ENCODE measurements at places on chromosomes 16 and 17.

DNA sequence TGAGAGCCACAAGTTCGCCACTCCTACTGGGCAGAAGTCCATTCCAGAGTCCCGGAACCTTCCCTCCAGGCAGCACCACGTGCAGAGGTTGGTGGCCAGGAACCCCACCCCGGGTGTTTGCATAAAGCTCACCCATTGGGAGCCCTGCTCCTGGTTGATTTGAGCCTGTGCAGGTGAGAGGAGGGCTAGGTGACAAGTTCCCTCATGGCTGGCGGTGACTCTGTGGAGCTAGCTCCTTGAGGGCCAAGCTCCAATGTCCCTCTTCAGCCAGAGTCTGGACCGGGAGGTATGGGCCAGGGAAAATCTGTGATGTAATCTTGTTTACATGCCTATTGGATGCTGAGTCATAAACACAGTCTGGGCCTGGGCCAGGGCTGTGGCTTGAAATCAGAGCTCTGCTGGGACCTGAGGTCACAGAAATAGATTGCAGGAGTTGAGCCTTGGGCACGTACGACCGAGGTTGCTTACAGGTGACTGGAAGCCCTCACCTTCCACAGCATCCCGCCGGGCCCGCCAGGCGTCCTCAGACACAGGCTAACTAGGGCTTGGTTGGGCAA lies 118.9 kb downstream of the AATF start:
- DNase-seq: peak; percentile 78

DNA sequence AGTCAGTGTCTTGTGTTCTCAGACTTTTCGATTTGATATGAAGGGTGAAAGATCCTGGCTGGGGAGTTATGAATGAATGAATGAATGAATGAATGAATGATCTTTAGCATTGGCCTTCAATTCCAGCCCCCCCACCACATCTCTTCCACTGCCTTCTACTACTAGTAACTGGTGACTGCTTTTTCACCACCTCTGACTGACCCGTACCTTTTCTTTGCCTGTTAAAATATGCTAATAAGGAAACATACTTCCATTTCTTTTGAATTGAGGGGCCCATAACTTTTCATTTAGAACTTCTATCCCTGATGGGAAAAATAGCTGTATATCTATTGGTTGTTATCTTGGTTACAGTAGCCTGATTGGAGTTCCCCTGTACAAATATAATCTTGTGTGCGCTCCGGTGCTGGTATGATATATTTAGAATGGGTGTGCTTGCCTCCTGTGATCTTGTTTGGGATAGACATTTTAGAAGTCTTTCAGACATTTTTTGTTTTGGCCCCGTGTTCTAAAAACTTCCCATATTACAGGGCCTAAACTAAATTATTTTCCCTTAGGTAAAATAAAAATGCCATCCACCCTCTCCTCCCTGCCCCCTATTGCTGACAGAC lies 3.4 kb downstream of the LYRM1 start:
- no peak for DNase-seq

DNA sequence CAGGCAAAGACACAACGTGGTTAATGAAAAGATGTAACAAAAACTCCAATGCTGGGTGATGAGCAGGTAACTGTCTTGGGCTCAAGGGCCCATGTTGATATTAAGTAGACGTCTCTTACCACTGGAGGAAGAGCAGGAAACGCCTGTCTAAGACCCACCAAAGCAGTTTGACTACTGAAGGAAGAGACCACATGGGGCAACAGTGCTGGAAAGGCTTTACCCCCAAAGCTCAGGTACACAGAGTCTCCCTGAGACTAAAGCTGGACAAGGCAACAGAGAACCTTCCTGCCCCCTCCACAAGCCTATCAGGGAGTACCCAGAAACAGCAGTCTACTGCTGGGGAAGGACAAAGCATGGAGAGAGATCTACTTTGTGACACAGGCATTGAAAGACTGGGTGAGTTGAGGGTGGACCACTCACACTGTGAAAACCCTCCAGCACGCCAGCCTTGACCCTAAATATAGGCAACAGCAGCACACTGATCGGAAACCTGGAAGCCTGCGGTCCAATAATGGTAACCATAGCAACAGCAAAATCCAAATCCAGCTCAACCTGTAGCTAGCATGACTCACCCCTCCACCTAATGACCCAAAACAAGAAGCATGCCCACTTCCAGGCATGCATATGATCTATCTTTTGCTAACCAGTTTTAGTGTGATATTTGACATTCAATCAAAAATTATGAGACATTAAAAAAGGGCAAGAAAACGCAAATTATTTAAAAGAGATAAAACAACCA lies 270.5 kb upstream of the SDK2 start:
- DNase-seq: no peak

DNA sequence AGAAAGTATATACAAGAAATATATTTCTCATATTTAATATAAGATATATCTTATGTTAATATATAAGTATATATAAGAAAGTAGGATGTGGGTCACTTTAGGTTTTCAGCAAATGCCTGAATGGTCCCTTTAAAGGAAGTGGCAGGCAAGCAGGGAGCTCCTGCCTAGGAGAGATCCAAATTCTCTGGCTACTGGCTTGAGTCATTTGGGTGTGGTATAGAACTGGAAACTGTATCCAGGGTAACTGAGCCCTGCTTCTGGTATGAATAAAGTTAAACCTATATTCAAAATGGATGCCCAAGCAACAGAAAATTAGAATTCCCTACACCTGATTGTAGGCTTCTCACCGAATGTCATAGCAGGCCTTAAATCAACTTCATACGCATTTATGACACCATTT lies 144.4 kb downstream of the ZNF18 start:
- DNase-seq: no peak

DNA sequence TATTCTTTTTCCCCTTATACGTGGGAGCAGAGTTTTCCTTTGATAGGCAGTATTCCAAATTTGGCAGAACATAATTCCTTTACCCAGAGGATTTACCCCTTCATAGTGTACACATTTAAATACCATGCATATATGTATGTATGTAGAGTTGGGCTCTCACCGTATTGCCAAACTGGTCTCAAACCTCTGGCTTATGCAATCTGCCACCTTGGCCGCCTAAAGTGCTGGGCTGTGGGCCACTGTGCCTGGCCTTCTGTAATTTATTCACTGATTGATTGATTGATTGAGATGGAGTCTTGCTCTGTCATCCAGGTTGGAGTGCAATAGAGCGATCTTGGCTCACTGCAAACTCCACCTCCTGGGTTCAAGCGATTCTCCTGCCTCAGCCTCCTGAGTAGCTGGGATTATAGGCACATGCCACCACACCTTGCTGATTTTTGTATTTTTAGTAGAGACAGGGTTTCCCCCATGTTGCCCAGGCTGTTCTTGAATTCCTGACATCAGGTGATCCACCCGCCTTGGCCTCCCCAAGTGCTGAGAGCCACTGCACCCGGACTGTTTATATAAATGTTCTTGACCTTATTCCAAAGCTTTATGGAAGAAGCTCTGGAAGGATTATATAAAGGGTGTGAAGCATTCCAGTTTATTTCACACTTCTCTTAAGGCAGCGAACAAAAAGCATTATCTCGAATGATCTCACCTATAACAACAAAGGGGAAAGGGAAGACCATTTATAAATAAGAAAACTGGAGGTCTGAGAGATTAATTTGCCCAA lies 14.9 kb downstream of the GLG1 start:
- no peak for DNase-seq

DNA sequence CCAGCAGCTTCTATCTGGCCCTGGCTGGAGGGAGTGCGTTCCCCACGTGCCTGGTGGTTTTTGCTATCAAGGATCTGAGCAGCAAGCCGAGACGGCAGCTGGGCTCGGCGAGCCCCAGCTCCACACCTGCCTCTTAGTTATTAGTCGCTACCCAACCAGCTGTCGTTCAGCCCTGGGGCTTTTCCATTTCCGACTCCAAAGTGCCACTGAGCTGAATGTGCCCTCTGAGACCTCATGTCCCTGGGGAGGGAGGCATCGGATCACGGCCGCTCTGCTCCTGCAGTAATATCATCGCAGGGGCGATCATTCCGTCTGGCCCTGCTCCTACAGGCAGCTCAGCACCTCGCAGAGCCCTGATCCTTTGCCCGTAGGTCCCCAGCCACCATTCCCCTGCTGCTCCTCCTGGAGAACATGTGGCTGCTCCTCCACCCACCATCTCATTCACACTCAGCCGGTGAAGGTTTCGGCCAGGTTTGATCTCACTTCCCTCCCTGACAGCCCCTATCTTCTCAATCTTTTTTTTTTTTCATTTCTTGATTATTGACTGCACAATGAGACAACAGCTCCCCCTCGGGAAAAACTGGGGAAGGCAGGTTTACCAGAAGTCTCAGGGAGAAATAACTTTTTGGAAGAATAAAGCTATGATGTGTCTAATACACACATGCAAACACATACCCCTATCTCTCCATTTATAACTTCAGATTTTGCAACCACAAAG lies 86.7 kb downstream of the ZFHX3 start:
- DNase-seq: peak; percentile 17

GRCh38 chr17:69404399-69404798 lies 10.1 kb upstream of the MAP2K6 start:
- peak; percentile 53 for DNase-seq

DNA sequence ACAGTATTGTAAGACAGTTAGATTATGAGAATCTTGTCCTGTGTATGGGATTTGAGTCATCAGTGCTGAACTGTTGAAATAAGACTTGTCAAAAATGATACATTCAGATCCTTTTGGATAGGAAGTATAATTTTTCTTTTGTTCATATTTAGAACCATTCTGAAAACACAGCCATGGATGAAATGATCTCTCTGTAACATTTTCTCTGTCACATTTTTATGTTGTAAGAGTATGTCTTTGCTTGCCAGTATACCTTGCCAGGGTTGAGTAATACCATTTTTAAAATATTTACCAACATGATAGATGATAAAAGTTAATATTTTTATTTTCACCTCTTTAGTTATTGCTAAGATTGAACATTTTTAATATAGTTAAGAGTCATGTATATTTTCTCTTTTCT lies 45.0 kb downstream of the NSRP1 start:
- DNase-seq: no peak

All from EH (cell line).